Stimulated activated CD4-positive, alpha-beta T cell treated with anti-CD3 and anti-CD28 coated beads, Interleukin-1b, Interleukin-23, amount 100 ng/mL, for 1 hour (primary cell): ENCODE measurements at places on chromosomes 1 and 21.

GRCh38 chr1:212228591-212229119 lies 56.6 kb upstream of the PPP2R5A start:
- DNase-seq = no peak

DNA sequence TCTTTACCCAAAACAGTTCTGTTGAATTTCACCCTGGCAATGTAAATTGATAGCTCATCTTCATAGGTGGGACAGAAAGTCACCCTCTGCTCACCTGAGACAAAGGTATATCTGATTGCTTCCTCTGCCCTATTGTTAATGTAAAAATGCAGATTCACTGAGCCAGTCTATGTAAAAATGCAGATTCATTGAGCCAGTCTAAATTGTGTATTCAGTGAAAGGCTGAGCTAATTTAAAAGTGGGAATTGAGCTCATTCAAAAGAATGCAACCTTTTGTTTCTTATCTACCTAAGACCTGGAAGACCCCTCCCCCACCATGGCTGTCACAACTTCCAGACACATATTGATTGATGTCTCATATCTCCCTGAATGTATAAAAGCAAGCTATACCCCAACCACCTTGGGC lies 4.8 kb upstream of the MYSM1 start:
- no peak for DNase-seq

DNA sequence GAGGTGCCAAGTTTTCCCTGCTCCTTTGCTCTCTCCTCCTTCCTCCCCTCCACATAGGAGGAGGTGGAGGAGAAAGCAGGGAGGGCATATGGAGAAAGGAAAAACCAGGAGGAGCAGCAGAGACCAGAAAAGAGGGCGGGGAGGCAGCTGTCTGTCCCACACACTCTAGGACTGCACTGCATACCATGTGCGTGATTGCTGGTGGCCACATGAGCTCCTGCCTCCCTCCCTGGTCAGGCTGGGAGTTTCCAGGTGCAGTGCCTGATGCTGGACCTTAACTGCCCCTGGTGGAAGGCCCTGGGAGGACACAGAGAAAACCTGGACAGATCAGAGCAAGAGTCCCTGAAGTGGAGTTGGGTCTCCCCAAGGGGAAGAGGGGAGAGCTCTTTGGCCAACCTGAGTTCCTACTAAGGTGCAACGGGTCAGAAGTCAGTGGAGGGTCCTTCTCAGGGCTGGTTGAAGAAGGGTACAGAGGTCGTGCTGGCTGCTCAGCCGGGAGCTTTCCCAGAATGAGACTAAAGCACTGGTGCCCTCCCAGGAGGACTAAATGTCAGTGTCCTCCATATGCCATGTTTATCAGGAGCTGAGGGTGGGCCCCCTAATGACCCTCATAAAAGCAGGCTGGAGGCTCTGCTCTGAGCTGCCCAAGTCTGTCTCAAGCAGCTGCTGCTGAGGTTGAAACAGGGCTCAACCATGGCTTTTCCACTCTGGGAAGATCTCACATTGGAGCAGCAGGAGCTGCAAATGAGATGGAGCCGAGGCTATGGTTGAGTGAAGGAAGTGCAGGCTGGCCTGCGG lies 3.5 kb upstream of the LGR6 start:
- no peak for DNase-seq

- no peak for DNase-seq
Measured at GRCh38 chr21:44013380-44014088, 1.4 kb downstream of the TRAPPC10 start.

DNA sequence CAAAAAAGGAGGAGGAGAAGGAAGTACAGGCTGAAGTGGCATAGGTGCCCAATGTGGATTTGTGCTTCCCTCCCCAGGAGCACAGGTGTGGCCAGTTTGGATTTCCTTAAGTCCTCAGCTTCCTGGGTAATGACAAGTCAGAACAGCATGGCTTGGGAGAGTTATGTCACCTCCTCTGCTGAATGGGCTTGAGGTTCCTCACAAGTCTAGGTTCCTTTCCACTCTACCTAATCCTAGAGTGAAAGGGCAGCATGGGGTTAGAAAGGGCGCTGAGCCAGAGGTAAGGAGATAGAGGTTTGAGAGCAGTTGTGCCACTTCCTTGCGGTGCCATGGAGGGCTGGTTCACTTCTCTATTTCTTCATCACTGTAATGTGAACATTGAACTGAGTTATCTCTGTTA lies 35.5 kb upstream of the IL20 start:
- no peak for DNase-seq

DNA sequence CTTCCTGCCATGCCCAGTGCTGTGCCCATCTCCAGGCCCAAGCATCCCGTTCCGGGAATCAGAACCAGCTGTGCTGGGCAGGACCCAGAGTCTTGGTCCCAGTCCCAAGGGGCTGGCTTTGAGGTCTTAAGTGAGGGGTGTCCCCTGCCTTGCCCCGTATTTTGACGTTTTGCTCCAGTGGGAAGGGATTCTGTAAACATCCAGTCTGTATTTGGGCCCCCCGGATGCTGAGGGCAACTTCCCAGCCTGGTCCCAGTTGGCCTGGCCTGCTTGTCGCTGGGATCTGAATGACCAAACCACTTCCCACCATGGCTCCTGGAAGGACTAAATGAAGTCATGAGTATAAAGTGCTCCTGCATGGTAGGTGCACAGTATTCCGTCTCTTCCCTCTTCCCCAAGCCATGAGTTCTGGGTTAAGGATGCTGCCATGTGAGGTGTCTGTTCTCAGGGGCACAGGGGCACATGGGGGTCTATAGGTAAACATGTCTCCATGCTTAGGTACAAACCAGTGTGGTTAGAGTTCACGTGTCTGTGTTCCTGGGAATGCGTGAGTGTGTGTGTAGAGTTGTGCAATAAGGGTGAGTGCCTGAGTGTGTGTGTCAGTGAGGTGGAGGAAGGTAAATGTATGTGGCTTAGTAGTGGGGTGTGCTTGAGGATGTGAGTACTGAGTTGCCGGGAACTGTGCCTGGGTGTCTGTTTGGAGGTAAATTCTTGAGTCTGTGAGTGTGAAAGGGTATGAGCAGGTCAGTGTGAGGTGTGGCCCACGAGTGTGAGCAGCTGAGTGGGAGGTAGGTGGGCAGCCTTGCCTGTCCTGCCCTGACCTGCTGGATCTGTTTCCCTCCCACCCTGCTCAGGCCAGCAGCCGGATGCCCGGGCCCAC lies 1.5 kb downstream of the B4GALT2 start:
- no peak for DNase-seq

- DNase-seq = no peak
Measured at GRCh38 chr21:42164818-42165217, 54.1 kb upstream of the ABCG1 start.

DNA sequence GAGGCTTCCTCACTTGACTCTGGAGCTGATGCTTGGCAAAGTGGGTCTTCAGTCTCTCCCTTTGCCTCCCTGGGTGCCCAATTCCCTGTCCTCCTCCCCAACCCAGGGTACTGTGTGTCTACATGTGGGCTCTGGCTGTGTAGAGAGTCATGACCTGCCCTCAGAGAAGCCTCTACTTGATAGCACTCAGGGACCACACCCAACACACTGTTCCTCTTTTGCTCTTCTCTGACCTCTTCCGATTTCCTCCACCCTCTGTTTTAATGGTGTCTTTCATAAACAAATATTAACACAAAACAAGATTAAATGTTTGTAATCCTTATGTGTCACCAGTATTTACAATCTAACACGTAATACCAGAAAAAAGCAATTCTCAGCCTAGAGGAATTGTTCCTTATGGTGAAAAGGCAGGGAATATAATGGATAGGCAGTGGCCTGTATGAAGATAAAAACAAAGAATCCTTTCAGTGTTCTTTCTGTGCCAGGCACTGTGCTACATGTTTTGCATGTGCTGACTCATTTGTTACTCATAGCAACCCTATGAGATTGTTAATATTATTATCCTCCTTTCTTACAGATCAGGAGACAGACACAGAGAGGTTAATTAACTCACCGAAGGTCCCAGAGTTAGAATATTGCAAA lies 58.2 kb downstream of the HSD3B1 start:
- DNase-seq = no peak
